Left colon (tissue), 2 donors: ENCODE measurements at places on chromosomes 12 and 14. TPM values are rescaled to one million over a fixed set of nuclear protein-coding genes. Genes with fewer than 3 reads are reported as not detected.

The AICDA gene
- not detected for total RNA-seq

The GSG1 gene
- total RNA-seq = not detected

The IRF2BPL gene
- total RNA-seq = 15.5 TPM

The IPO8 gene
- total RNA-seq = 63.9 TPM

GRCh38 chr12:119940897-119941296, 48.1 kb upstream of the BICDL1 start:
- no peak for DNase-seq

DNA sequence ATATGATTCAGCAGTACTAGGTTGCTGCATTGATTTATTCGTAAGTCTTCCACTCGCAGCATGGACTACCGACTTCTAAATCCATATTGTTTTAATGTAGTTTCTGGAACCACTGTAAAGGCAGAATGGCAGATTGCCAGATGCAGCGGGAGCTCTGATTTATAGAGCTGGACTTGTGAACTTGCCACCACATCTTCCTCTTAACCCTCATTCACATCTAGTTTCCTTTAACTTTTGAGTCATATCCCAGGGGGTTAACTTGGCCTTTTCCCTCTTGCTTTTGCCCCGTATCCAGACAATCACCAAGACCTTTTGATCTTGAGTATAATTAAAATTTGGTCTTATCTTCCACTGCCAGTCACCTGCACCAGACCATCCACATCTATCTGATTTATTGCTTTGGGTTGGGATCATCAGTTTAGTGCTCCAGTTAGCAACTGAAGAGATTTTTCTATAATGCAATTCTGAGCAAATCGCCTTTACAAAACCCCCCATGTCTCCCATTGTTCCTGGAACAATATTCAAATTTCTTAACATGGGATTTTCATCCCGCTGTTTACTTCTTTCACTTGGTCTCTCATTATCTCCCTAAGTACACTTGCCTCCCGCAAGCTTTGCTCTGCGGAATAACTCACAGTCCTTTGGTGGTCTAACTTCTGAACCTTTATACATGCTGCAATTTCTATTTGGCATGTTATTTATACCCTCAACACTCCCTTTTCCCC, 130.5 kb downstream of the ACSS3 start:
- DNase-seq = peak; percentile 48

DNA sequence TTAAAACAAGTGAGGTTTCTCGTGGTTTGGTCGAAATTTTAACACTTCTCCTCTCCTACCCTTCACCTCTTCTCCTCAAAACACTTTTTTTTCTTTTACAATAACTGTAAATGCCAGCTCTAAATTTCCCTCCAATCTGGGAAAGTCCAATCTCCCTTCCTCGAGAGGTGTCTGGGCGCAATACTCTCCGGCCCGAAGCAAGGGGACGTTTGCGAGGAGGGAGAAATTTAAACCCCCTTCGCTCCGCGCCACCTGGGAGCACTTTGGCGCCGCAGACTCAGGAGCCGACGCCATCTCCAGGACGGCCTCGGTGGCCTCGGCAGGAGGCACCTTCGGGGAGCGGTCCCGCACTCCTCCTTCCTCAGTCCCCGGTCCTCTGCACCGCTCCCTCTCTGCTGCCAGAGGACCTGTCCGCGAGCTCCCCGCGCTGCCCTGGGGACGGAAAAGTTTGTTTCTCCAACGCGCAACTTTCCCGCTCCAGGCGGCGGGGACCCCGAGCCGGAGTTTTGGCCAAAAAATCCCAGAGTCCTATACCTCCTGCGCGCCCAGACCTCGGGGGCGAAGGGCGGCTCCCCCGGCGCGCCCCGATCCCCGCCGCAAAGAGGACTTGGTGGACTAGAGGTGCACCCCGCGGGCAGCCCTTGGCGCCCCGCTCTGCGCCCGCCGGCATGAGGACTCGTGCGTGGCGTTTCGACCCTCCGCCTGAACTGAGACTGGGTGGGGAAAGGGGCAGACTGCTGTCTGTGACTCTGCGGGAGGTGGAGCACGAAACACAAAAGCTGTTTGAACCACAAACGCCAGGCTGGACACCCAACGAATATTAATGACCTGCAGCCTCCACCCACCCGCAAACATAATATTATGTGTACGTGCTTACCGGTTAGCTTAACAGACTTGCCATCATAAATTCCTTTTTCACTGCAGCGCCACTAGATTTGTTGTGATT, 95.2 kb upstream of the HMGA2 start:
- DNase-seq = no peak

GRCh38 chr14:92173668-92174067, 51.9 kb downstream of the CPSF2 start:
- no peak for DNase-seq
